Parietal lobe (tissue), 2 donors: ENCODE measurements at places on chromosomes 6 and 20. TPM values are rescaled to one million over a fixed set of nuclear protein-coding genes. Genes with fewer than 3 reads are reported as not detected.

Gene TFB1M
- total RNA-seq = 28.2 TPM

Gene CABLES2
- 7.2 TPM for total RNA-seq

Gene ARFGEF3
- total RNA-seq = 84.8 TPM

Gene ADAM33
- 3.8 TPM for total RNA-seq

Gene COL9A3
- 27.9 TPM for total RNA-seq

Gene CBLN4
- 2.8 TPM for total RNA-seq

Gene TMEM74B
- 12.5 TPM for total RNA-seq

Gene SLC22A3
- 1.3 TPM for total RNA-seq

Gene ENPP3
- total RNA-seq = 0.63 TPM

Gene DAAM2
- 14.1 TPM for total RNA-seq

Gene B4GALT5
- total RNA-seq = 51.3 TPM

Gene RGS19
- 7.2 TPM for total RNA-seq

Gene RCAN2
- total RNA-seq = 7.5 TPM

Gene RAET1L
- total RNA-seq = not detected

Gene MOCS3
- total RNA-seq = 8.5 TPM

Gene SLC25A27
- total RNA-seq = 57.6 TPM

Gene RIMS1
- total RNA-seq = 242 TPM

Gene GABRR1
- not detected for total RNA-seq

Gene GPLD1
- 19.7 TPM for total RNA-seq

Gene C20orf204
- total RNA-seq = 4.4 TPM

Gene HTR1E
- total RNA-seq = 0.63 TPM

Gene LIN28B
- 0.63 TPM for total RNA-seq

Gene EPHA7
- total RNA-seq = 82.6 TPM

Gene RIPOR2
- total RNA-seq = 33.2 TPM

Gene CD40
- 0.31 TPM for total RNA-seq

Gene SLC12A5
- 33.8 TPM for total RNA-seq

Gene CRIP3
- total RNA-seq = 16.6 TPM

Gene HCK
- total RNA-seq = 2.2 TPM

Gene FOXC1
- 2.2 TPM for total RNA-seq

Gene PRDM1
- total RNA-seq = 2.5 TPM

Gene PACRG
- 8.5 TPM for total RNA-seq
